Renal pelvis (tissue), 12 donors: ENCODE measurements at places on chromosomes 3 and 15.

- no peak for DNase-seq
Observed at GRCh38 chr3:183728204-183728603, 30.6 kb downstream of the YEATS2 start.

DNA sequence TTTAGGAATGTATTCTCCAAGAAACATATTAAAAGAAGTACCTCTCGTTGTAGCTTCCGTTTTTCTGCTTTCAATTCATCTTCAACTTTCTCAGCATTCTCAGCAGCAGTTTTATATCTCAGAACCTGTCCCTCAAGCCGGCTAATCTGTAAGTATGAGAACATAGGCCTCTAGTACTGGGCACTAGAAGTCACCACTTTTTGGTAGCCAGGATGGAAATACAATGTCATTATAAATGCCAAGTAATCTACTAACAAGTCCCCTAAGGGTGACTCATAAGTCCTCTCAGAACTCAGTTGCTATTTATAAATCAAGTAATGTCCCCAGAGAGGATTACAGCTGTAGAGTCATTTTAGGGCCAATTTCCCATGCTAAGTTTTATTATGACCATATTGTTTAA, 61.1 kb downstream of the MLH1 start:
- DNase-seq: no peak

- DNase-seq: peak; percentile 83
Observed at GRCh38 chr15:98518823-98519561, 129.3 kb upstream of the IGF1R start.

DNA sequence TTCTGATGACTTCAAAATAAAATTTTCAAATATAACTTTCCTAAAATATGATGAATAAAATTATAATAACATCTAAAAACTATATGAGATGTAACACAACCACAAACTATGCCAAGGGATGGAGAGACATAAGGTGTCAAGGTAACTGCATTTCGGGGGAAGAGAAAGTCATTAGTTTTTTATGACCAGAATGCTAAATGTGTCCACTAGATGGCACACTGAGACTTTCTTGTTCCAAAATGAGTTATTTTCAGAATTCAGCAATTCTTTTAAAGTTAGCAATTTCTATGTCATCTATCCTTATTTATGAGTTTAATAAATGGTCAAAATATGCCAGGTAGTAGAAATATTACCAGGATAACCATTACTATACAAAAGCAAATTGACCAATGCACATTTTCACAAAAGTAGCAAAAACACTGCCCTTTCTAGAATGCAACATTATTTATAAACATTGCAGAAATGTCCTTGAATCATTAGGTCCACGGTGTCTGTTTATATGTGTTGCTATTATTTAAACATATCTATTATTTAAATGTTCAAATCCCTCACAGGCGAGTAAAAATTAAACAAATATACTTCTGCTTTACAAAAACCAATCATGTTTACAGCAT, 374.2 kb downstream of the PLCL2 start:
- DNase-seq: peak; percentile 26

- DNase-seq: no peak
Observed at GRCh38 chr3:171824824-171825221, 14.5 kb upstream of the PLD1 start.

GRCh38 chr3:137988152-137988551, 21.8 kb upstream of the CLDN18 start:
- DNase-seq: no peak

GRCh38 chr3:3189102-3189727, 9.7 kb upstream of the CRBN start:
- no peak for DNase-seq

GRCh38 chr3:145801696-145802095, 359.3 kb downstream of the PLOD2 start:
- no peak for DNase-seq

DNA sequence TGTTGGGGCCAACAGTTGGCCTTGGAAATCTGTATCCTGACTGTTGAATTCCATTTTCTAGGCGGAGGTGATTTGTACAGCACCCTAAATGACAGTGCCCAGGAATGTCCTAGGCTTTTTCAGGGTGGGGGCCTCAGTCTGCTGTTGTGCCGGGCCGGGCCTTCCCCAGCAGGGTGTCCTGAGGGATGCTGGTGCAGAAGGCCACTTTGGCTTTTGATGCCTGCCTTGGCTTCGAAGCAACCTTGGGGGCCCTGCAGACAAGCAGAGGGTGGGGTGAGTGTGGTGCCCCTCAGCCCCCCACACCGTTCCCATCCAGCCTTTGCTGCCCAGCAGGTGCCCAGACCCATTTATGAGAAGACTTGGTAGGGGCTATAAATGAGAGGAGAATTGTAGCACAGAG, 33.0 kb downstream of the SYNM start:
- DNase-seq: no peak

- DNase-seq: peak; percentile 53
Observed at GRCh38 chr15:71743861-71744382, 66.4 kb upstream of the NR2E3 start.

GRCh38 chr3:45362161-45362560, 26.2 kb upstream of the LARS2 start:
- DNase-seq: no peak

GRCh38 chr3:150414258-150414657, 6.2 kb downstream of the TSC22D2 start:
- no peak for DNase-seq

DNA sequence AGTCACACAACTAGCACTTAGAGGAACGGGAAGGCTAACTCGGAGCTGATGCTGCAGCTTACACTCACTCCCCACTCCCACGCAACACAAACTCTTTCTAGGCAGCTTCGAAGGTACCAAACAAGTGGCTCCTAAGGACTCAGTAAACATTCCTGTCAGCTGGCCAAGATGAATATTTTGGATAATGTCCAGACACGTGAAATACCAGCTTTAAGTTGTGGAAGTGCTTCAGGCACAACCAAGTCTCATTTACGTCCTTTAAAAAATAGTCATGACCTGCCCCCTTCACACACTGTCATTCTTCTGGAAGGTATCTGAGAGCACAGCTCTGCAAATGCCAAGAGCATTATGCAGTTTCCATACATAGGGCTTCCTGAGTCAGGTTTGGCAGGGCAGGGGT, 1005.9 kb upstream of the CFAP20DC start:
- no peak for DNase-seq

DNA sequence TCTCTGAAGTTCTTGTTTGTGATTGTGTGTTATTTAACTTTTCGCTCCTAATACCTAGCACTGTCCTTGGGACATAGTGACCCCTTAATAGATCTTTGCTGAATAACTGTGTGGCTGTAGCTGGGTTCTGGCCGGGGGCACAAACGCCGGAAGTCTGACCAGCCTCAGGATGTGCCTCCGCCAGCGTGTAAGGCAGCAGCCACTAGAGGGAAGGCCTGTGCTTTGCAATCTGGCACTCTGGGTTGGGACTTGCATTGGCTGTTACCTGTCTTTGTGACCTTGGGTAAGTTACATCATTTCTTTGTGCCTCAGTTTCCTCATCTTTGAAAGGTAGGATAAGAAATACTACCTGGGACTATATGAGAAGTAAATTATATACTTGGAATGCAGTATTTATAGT, 158.7 kb downstream of the GHSR start:
- DNase-seq: no peak

- DNase-seq: no peak
Observed at GRCh38 chr3:144652573-144652972, 681.0 kb downstream of the DIPK2A start.

DNA sequence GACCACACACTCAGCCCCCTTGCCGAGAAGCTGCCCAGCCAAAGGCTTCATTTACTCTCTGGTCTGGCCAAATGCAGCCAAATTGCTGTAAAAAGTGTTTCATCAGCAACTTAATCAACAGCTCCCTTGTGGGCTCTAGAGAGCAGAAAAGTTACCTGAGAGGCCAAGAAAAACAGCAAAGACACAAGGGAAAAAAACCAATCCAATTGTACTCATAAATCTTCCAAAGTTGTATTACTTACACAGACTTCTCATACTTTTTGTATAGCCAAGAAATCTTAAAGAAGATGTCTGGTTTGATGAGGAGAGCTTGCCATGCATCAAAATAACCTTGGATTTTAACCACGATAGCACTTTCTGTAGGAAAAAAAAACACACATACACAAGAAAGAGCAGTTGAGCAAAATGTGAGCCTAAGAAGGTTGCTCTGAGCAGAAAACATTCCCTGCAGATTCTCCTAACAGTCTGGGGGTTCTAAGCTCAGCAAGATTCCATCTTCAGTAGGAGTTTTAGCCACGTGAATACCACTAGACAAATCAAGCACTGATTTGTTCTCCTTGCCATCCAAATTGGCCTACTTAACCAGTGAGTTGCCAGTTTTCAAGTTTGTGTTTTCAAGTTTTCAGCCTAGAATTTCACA, 120.0 kb downstream of the CYP19A1 start:
- no peak for DNase-seq

- DNase-seq: no peak
Observed at GRCh38 chr3:127490271-127491023, 100.1 kb downstream of the TPRA1 start.

DNA sequence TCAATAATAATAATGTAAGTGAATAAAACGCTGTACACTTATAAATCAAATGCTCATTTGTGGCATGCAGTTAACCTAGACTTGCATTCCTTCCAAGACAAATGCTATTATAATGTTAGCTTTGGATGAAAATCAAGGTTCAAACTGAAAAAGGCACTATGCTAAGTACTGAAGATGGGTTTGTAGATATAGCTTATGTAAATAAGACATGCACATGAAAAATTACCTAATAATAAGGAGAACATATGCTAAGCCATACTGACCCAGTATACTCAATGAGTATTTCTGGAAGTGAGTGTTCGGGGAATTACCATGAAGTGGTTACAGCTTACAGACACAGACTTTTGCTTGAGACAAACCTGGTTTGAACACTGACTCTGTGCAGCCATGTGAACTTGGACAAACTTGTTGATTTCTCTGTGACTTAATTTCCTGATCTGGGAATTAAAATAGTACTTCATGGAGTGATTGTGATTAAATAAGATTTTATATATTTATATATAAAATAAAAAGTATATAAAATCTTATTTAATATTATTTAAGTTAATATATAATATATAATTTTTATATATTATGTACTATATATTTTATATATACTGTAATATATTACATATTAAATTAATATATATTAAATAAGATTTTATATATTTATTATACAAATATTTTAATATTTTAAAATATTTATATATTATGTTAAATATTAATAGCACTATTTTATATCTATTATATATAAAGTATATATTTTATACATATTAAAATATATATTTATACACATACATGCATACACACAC, 159.2 kb downstream of the ZPLD1 start:
- no peak for DNase-seq

DNA sequence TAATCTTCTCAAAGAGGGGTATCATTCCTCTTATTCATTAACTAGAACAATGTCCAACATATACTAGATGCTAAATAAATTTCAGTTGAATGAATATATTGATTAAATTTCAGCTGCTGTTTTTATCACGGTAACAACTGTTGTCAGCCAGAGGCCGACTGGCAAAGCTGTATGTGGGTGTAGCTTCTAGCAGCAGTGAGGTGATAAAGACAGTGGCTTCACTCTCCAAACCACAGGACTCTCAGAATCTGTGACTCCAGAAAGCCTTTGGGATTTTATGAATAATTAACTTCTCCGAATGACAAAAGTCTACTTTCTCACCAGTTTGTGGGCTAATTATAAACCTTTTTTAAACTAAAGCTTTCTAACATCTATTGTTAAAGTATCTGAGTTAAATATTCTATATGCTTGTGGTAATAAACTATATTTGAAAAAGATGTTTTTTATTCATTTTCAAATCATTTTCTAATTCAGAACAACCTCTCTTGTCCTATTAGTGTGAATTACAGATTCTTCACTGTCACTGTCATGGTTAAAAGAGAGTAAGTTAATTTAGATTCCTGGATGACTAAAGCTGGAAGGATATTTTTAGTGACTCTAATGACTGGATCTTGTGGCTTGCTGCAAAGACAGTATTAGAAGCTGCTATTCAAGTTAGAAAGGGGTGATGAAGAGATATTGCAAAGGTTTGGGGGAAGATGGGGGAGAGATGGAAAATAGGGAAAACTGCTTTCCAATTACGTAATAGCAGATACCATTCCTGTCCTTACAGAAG, 796.4 kb upstream of the ARPP21 start:
- no peak for DNase-seq
